Hippocampal formation (tissue), 2 donors: ENCODE measurements at places on chromosomes 6 and 20.

- no peak for DNase-seq
Measured at GRCh38 chr6:21281366-21281765, 312.2 kb upstream of the SOX4 start.

DNA sequence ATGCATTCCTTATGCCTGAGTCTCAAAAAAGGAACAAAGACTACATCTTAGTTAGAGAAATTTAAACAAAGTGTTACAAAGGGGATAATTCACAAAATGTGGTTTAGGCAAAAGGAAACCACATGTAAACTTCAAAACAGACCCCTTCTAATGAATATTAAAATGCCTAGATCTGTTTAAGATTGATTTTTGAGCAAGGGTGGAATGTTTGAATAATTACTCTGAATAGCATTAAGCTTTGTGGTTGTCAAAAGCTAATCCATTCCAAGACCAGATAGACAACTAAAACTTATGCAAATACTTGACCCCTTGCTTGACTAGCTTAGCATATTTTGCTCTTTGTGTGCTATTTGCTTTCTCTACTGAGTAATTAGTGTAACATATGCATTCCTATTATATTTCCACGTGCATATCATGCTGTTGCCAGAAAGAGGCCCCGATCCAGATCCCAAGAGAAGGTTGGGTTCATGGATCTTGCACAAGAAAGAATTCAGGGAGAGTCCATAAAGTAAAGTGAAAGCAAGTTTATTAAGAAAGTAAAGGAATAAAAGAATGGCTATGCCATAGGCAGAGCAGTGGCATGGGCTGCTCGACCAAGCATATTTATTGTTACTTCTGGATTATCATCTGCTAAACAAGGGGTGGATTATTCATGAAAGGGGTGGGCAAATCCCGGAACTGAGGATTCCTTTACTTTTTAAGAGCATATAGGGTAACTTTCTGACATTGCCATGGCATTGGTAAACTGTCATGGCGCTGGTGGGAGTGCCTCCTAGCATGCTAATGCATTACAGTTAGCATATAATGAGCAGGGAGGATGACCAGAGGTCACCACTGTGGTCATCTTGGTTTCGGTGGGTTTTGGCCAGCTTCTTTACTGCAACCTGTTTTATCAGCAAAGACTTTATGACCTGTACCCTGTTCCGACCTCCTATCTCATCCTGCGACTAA lies 1193.4 kb upstream of the EYS start:
- DNase-seq, result no peak

- peak; percentile 37 for DNase-seq
Measured at GRCh38 chr6:89951574-89952104, 57.4 kb downstream of the GJA10 start.

GRCh38 chr6:114906096-114906495 lies 563.3 kb upstream of the HS3ST5 start:
- no peak for DNase-seq

DNA sequence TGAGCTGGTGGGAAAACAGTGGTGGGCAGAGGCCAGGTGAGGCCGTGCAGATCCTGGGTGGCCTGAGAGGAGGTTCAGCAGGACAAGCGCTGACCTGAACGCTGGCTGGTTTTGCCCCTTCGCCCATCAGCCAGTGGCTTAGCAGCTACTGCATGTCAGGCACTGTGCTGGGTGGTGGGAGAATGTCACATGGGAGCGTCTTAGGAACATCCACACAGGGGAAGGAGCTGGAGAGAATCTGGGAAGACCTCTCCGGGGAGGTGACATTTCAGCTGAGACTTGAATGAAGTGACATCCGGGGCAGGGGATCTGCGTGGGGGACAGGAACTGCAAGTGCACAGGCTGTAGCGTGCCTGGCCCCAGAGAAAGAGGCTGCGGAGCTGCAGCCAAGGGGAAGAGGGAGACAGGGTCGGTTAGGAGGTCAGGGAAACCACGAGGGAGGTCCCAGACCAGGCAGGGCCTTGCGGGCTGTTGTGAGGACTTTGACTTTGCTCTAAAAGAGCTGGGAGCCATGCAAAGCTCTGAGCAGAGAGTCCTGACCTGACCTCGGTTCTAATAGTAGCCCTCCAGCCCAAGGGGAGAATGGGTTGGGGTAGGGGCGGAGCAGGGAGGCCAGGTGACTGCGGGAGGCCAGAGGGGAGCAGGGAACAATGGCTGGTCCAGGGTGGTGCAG lies 156.8 kb upstream of the PTPN1 start:
- DNase-seq, result no peak

DNA sequence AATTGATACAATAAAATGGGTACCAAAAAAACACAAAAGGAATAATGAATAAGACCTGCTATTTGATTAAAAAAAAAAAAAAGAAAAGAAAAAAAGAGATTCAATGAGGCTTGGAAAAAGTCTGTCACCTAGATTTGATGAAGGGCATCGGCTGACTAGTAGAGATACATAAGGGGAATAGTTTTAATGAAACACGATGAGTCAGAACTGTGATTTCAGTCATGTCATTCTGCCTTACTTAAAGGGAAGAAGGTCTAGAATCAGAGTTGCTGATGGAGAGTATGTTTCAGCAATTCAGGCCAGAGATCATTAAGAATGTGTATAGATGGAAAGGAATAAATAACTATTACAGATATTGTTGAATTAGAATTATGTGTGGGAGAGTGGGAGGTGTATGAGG lies 565.9 kb upstream of the RNF217 start:
- no peak for DNase-seq

DNA sequence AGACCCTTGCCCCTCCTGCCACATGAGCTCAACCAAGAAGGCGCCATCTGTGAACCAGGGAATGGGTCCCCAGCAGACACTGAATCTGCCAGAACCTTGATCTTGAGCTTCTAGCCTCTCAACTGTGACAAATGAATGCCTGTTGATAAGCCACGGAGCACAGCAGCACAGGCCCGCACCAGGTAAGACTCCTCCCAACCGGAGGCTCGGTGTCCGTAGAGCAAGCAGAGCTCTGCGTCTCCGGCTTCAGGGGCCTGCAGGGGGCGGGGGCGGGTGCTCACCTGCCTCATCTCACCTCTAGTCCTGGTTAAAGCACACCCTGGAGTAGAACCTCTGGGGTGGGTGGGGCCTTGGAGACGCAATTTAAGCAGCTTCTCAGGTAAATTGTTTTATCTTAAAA lies 122.7 kb downstream of the SMOC2 start:
- no peak for DNase-seq

DNA sequence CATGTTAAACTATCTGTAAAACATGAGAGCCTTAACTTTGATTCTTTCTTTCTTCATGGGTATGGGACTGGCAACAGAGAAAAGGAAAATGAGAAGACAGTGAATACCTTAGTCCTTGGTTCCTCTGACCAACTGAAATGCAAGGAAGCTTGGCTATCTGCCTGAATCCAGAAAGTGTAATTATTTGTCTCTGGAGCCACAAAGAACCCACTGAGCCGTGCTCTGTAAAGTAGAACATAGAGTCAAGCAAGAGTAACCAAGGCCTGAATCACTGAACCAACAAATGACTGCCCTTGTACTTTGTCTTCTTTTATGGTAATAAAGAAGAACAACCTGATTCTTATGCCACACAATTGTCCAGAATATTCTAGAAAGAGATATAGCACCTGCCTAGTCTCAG lies 27.6 kb downstream of the PKHD1 start:
- no peak for DNase-seq

DNA sequence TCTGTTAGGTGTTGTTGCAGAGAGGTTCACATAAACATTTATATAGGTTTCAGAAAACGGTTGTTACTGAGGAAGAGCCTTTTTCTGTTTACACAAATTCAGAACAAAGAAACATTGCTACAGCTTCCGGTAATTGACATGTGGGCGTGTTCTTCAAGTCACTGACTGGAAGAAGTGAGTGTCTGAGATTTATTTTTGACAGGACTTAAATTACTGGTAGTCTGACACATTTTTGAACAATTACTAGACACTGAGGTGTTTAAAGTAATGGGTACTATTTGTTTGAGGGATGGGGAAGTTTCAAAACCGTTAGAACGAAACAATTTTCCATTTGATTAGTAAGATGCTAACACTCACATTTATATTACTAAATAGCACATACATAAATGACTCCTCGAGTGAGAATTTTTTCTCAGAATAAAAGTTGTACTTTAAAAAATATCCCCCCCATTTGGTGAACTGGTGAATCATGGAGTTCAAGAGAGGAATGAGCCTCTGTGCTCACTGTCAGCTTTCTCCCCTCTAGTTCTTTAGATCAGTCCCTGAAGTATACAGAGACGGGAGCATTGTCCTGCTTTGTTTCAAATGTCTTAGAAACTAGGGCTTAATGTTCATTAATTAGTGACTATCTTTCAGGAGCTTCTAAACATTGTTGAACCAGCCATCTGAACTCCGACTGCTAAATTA lies 98.7 kb downstream of the TSHZ2 start:
- no peak for DNase-seq

DNA sequence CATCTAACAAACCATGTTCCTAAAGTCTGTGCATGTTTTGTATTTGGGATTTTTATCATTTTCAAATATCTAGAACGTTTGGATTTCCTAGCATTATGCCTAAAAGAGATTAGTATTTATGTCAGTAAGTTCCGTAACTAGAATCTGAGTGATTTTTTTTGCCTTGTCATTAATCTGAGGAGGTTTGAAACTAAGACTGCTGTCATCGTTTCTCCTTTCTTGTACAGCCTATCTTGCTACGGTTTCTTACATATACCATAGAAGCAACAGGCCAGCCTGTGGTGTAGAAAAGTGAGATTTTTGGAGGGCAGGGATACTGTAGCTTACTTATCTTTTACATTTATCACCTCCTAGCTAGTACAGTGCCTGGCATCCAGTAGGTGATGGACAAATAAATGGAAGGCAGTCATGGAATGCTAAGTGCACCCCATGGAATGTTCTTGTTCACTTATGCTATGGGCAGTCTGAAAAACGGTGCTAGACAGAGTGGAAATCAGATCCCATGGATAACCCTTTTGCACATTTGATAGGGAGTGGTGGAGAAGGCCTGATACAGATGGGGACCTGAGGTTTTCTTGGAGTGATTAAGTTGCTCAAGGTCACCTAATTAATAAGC lies 93.9 kb downstream of the ARID1B start:
- no peak for DNase-seq

DNA sequence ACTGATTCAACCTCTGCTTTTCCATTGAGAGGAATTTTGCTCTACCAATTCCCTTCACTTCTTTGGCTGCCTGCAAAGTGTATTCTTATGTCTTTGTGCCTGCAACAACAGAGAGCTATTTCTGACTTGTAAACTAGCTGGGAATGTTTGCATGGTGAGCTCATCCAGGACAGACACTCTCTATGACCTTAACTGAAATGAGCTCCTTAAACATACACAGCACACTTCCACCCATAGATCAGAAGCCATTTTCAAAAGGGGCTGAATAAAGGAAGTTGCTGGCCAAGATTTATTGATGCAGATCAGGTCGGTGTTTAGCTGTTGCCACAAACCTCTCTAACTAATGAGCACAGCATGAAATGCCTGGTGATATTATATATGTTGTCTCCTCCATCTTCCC lies 377.7 kb downstream of the BTBD9 start:
- DNase-seq, result no peak

DNA sequence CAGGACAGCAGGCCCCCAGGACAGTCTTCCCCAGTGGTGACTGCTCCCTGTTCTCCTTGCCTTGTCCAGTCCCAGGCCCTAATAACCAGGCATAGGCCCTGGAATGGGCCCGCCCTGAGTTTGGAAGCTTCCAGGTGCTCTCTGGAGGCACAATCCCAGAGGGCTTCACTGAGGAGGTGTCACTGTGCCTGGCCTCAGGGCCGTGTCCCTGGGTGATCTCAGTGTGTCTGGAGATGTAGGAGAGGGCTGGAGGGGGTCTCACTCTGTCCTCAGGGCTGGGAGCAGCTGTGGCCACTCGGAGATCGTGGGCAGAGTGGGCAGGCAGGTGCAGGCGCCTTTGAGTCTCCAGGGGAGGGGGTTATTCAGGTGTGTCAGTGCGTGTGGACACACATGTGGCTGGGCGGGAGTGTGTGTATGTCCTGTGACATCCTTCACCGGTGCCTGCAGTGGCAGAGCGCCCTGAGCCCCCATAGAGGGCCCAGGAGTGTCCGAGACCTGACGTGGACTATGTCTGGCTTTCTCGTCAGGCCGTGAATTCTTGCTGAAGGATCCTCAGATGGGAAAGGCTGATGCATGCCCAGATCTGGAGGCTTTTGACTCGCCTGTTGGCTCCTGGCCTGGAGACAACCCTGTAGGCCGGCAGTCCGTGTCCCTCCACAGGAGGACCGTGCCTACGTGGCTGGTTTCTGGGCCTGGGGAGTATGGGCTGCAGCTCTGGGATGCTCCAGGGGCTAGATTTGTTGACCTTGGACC lies 5.5 kb upstream of the NPBWR2 start:
- DNase-seq, result no peak

GRCh38 chr20:49548371-49548947 lies 19.5 kb downstream of the PTGIS start:
- no peak for DNase-seq

DNA sequence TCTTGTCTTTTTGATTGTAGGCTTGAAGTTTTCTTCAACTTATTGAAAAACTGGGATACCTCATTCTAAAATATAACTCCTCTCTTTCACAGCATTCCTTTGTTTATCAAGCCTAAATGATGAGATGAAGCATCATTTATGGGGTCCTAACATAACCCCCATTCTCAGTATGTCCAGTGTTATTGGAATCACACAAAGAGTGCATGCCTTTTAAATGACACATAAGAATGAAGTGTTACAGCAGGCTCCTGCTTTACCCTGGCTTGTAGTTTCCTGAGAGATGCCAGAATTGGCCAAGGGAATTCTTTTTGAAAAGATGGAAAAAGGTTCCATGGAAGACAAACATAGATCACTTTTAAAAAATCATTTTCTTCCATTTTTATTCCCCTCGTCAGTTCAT lies 502.4 kb downstream of the BCKDHB start:
- DNase-seq, result no peak
